ENCODE measurements at places on chromosomes 6 and 20.

DNA sequence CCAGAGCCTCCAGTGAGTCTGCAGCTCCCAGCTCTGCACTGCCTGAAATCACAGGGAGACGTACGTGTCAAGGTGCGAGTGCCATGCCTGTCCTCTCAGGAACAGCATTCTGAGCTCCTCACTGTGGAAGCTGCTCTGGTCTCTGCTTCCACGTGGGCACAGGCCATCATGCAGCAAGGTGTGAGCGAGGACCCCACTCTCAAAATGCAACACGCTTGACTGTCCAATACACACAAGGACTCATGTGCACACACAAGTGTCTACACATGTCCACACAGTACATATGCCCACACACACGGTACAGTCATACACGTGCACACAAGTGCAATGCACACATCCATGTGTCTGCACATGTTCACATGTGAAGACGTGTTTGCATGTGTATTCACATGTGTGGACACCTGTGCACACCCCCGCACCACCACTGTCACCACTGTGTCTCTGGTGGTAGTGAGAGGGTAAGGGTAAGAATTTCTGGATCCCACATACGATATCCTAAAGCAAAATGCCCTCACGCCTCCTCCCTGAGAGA is 260.5 kb downstream of the DLL1 start:
- DNase-seq: no peak

DNA sequence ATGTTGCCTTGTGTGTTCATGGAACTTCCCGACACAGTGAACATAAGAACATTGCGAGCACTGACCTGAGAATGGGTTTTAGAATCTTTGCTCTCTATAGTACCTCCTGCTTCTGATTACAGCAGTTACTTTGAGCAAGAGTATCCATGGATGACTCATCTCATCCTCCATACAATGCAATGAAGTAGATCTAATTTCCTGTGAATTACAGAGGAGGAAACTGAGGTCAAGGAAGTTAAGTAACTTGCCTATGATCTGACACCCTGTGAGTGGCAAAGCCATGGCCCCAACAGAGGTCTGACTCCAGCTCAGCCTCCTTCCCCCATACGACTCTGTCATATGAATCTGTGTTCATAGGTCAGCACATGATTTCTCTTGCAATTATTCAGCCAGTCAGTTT is 518.1 kb downstream of the TFAP2A start:
- DNase-seq: peak; percentile 1

DNA sequence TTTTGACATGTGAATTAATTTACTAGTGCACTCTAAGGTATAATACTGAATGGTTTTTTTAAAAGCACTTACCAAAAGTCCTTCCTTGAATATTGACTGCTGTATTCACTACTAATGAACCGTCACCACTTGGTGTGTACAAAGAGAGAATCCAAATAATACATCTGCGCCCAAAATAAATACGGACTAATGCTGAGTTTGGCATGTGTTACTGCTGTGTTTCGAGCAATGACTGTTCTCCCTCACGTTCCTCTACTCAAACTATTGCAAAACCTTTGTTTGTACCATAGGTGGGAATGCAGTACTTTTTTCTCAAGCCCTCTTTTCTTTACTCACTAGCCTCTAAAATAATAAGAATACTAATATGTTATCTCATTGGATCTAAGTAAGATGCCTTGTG is 305.5 kb downstream of the QKI start:
- DNase-seq: peak; percentile 33

- DNase-seq: peak; percentile 62
Measured at GRCh38 chr20:6583134-6583738, 184.2 kb upstream of the BMP2 start.

DNA sequence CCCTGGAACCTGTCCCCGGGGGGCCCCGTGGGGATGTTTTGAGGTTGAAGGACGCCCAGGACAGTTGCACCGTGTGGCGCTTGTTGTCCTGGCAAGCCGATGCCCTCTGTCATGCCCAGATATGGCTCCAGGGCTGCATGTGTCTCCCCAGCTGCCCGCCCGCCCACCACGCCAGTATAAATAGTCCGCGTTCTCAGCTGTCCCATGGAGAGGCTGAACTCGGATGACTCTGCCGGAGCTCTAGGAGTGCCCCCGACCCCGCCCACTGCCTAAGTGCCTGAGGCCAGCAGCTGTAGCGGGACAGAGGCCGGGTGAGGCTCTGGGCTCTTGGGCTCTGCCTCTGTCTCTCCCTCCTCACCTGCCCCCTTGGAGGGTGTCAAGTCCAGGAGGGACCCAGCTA is 83.0 kb upstream of the GATA5 start:
- DNase-seq: no peak

DNA sequence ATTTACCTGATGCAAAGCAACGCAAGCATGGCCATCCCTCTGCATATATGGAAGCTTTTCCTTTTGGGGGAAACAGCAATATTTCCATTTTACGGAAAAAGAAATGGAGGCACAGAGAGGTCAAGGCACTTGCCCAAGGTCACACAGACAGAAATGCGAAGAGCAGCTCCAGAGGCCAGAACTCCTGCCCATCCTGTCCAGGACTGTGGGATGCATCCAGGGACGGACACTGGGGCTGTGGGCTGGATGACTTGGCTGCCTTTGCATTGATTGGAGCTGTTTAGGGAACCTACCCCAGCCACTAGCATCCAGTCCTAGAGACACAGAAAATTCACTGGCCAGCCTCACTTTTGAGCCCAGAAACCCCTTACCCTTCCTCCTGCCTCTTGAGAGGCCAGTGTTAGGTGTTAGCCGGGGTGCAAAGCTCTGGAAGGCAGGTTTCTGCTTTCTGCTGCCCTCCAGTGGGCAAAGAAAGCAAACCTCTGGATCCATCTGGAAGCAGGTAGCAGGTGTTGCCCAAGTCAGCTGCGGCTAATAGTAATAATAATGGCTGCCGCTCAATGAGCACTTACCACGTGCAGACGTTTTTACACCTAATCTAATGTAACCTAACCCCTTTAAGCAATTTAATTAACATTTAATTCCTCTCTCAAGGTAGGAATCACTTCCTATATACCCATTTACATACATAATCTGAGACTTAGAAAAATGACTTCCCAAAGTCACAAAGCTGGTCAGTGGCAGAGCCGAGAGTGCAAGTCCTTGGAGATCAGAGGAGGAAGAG is 31.7 kb upstream of the CCN5 start:
- DNase-seq: peak; percentile 50

- peak; percentile 72 for DNase-seq
Measured at GRCh38 chr6:137013738-137014602, 30.8 kb downstream of the IL20RA start.

GRCh38 chr6:148653138-148653776 is 93.6 kb upstream of the UST start:
- DNase-seq: no peak
